ENCODE measurements at places on chromosomes 7 and 10.

GRCh38 chr10:4177791-4178190 lies 392.8 kb upstream of the KLF6 start:
- no peak for DNase-seq

GRCh38 chr7:1160670-1161021 lies 650 bp upstream of the ZFAND2A start:
- no peak for DNase-seq

- no peak for DNase-seq
Observed at GRCh38 chr10:49738616-49739360, 23.3 kb downstream of the OGDHL start.

- no peak for DNase-seq
Observed at GRCh38 chr7:39228946-39229345, 251.2 kb downstream of the POU6F2 start.

- DNase-seq = no peak
Observed at GRCh38 chr7:44152971-44153947, 12.1 kb upstream of the MYL7 start.

DNA sequence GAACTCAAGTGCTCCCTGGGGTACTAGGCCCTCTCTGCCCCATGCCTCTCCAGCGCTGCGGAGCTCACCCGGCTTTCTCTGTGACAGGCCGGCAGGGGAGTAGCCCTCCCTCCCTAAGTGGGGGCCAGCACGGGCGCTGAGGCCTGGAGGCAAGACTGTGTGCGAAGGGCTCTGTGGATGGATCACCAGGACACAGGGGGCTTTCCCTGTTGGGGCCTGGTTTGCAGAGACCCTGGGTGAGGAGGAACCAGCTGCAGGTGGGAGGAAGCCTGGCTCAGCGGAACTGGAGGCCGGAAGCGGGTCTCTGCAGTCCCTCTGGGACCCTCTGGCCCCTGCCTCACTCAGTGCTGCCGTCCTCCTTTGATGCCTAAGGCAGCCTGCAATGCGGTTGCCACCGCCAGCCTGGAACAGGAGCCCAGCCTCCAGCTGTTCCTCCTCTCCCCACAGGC lies 106.0 kb downstream of the CYTH3 start:
- no peak for DNase-seq

DNA sequence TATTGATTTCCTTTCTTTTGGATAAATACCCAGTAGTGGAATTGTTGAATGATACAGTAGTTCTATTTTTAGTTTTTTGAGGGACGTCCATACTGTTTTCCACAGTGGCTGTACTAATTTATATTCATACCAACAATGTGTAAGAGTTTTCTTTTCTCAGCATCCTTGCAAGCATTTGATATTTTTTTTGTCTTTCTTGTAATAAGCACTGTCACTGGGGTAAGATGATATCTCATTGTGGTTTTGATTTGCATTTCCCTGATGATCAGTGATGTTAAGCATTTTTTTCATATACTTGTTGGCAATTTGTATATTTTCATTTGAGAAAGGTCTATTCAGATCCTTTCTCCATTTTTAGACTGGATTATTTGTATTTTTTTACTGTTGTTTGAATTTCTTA lies 308.7 kb downstream of the PTEN start:
- DNase-seq = no peak

GRCh38 chr10:30675791-30676718 lies 46.5 kb upstream of the LYZL2 start:
- no peak for DNase-seq

DNA sequence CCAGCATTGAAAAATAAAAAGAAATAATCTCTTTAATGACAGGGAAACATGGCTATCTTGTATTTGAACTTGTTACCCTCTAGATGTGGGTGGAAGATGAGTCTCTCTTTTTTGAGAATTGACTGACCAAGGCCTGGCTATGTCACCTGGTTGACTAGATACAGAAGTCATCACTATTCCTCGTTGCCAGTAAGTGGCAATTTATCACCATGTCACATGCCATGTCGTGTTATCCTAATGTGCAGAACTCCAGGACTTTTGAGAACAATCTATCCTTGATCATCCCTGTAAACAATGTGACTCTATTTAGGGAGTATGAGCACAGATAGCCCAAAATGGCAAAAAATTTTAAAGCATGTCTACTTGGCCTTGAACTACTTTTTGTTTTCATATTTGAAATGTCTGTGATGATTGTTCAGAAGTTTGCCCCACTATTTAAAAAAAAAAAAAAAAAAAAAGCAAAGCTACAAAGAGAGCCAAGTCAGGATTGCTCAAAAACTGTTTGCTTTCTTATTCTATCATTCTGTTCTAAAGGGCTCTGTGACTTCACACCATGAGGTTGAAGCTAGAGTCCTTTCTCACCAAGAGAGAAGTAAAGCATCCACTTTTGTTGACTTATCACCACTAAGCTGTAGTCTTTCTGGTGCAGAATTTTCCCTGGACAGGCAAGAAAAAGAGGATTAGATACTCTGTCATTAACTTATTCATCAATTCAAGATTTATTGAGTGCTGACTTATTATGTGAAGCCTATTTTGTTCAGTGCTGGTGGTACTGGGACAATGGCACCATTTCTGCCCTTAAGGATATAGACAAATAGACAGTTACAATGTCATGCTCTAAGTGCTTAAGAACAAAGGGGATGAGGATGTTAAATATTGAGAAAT lies 10.4 kb upstream of the WIPF3 start:
- DNase-seq = no peak

GRCh38 chr7:11332865-11333228 lies 359.2 kb downstream of the PHF14 start:
- DNase-seq = no peak

DNA sequence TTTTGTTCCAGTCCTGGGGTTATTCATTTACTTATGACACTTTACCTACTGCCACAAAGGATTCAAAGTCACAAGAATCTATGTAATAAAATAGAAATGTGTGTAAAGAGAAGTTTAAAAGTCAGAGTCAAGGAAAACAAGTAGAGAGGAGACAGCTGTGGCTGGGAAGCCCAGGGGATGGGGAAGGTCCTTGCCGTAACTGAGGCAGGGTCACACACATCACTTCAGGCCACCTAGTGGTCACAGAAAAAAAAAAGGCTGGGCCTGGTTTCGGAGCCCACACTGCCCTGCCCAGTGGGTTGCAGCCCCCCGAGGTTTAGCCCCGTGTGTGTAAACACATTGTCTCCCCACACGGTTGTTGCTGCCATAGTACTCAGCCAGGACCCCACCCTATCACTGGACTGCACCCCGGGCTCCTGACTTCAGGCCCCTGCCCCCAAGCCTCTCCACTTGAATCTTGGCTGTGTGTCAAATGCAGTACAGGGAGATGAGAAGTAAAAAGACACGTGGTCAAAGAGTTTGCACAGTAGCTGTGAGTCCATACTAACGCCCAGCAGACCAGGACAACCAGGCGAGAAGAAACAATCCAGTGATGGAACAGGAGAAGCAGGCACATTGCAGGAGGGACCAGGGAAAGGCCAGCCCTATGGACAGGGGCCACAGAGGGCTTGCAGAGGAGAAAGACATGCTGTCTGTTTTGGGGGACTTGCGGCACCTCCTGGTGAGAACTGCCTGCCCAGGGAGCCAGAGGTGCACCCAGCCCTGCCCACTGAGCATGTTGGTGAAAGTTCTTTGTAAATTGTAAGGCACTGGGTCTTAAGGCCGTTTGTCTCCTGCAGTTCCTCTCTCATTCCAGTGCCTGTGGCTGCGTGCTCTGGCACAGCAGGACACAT lies 91.4 kb upstream of the MACROH2A2 start:
- DNase-seq = no peak

DNA sequence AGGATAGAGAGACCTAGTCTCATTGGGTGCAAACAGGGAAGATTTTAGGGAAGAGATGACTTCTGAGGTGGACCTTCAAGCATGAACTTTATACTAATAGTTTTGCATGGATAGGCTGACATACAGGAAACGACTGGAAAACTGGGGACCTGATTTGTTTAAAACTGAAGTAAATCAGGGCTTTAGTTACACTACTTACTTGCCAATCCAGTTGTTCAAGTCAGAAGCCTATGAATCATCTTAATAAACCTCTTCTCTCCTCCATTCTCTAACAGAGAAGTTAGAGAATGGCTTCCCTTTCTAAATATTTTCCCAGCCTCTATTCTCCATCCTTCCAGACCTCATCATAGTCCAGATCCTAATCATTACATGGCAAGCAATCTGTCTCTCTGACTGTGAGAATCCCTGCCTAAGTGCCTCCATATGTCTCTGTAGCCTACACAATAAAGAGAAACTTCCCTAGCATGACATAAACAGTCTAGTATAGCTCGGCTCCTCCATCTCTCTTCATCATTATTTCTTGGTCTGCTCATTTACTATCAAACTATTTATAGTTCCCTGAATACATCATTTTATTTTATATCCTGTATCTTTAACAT lies 55.8 kb downstream of the PRKG1 start:
- no peak for DNase-seq

DNA sequence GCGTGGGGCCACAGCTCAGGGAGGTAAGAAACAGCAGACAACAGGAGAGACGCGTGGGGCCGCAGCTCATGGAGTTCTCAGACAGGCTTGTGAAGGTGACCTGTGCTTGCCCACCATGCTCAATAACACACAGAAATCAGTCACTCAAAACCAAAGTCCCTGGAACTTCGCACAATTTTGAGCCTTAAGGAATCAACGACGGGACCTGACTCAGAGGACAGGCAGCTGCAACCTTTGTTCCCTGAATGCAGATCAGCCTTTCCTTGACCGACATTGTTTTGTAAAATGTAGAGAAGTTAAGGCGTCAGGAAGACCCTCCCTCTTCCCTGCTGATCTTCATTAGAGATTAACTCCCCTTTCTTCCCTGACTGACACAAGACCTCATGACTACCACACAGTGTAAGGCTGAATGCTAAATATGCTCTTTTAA lies 8.5 kb upstream of the KNDC1 start:
- no peak for DNase-seq

- no peak for DNase-seq
Observed at GRCh38 chr7:134126146-134126545, 994 bp upstream of the LRGUK start.

GRCh38 chr7:12759151-12759550 lies 71.7 kb downstream of the ARL4A start:
- no peak for DNase-seq

- no peak for DNase-seq
Observed at GRCh38 chr10:22649390-22649841, 65.0 kb downstream of the PIP4K2A start.

GRCh38 chr7:143890558-143890957 lies 11.4 kb downstream of the TCAF1 start:
- no peak for DNase-seq

GRCh38 chr10:3837647-3838459 lies 52.8 kb upstream of the KLF6 start:
- DNase-seq = no peak

DNA sequence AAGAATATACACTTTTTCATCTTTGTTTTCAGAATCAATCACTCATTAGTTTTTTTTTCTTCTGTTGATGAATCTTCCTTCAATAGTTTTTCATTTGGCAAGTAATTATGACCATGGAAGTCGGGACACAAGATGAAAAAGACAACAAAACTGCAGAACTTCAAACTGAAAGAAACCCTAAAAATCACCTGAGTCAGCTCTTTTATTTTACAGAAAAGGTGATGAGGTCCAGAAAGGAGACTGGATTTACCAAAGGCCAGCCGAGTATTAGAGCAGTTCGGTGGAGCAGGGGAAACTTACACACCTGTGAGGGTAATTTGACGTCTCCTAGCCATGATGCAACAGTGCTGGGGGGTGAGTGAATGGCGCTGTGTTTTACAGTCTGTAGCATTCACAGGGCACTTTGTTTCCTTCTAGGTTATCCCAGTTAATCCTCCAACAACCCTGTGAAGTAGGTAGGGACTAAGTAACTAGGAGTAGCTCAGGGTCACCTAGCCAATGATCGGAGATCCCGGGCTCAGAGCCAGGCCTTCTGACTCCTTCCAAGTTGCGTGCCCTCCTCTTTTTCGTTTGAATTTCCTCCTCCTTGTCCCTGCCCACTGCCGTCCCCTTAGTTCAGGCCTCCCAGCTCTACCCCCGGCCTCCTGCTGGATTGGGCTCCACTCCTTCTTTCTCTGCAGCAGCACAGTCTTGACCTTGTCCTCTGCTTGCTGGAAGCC lies 14.0 kb downstream of the RBM20 start:
- no peak for DNase-seq

GRCh38 chr10:1074748-1075308 lies 18.6 kb downstream of the WDR37 start:
- no peak for DNase-seq

GRCh38 chr10:3740157-3740871 lies 44.7 kb downstream of the KLF6 start:
- DNase-seq = no peak

GRCh38 chr10:62733654-62734293 lies 70.7 kb upstream of the ADO start:
- DNase-seq = no peak
